ENCODE measurements at places on chromosomes 6 and 20.

- no peak for DNase-seq
These were observed 83.5 kb downstream of the HAO1 start for GRCh38 chr20:7856756-7857155.

GRCh38 chr20:29741594-29741893, 1515.9 kb upstream of the DEFB115 start:
- DNase-seq: no peak

- no peak for DNase-seq
These were observed 309.3 kb downstream of the CLIC5 start for GRCh38 chr6:45706319-45706718.

GRCh38 chr6:102732898-102733297, 1339.4 kb downstream of the GRIK2 start:
- DNase-seq: no peak

- DNase-seq: peak; percentile 35
These were observed 93.4 kb downstream of the SLC22A23 start for GRCh38 chr6:3363296-3364025.

DNA sequence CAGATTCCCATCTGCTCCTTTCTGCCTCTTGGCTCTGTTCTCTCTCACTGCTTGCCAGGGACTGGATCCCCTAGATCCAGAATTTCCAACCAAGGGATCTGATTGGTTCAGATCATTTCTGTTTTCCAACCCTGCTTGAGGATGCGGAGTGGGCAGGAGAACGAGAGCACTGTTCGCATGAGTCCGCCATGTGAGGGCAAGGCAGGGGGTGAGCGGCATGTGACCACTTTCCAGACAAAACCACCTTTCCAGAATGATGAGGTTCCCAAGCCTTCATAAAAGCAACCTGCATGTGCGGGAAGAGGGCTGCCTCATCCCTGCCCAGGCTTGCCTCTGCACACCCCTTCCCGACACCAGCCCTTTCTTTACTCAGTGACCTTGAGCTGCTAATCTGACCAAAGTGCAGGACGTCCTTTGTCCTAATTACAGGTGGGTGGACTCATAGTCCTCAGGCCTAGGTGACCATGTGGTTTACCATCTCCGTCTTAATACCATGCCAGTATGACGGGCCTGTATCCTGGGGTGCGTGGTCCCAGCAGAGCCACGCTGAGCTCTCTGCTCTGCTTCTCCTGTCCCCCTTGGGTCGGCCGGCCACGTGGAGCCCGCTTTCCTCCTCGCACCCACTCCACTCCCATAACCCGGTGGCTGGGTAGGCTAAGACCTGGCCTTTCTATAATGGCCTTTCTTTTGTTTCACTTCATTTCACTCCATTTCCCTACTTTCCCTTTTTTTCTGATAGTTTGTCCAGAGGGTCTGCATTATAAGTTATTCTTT, 14.4 kb downstream of the NQO2 start:
- DNase-seq: no peak

- DNase-seq: no peak
These were observed 73.5 kb downstream of the BFSP1 start for GRCh38 chr20:17457588-17458190.

All from NCI-H510A treated with DMSO at 0.1 percent for 48 hours (cell line).